ENCODE measurements at places on chromosomes 5 and 9.

DNA sequence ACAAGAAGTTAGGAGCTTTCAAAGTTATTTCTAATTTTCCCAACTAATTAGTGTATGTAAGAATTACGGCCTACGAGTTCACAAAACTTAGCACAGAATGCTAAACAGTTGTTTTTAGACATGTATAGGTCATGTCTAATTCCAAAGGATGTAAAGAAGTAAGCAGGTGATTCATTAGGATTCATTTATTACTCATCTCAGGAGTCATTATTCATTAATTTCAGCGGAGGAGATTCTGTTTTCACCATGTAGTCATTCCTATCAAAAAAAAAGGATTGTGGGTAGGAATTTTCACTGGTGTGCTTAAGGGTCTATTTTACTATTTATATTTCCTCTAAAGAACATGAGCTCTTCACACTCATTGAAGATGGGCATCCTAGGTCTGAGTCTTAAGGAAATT is 532.2 kb downstream of the ACTL7B start:
- no peaks in the 10 kb centered on the region for H3K36me3 ChIP-seq
- H3K27ac ChIP-seq = no peak overlapping the region
- H3K4me1 ChIP-seq = no peaks in the 10 kb centered on the region
- no peak overlapping the region for H3K4me3 ChIP-seq

DNA sequence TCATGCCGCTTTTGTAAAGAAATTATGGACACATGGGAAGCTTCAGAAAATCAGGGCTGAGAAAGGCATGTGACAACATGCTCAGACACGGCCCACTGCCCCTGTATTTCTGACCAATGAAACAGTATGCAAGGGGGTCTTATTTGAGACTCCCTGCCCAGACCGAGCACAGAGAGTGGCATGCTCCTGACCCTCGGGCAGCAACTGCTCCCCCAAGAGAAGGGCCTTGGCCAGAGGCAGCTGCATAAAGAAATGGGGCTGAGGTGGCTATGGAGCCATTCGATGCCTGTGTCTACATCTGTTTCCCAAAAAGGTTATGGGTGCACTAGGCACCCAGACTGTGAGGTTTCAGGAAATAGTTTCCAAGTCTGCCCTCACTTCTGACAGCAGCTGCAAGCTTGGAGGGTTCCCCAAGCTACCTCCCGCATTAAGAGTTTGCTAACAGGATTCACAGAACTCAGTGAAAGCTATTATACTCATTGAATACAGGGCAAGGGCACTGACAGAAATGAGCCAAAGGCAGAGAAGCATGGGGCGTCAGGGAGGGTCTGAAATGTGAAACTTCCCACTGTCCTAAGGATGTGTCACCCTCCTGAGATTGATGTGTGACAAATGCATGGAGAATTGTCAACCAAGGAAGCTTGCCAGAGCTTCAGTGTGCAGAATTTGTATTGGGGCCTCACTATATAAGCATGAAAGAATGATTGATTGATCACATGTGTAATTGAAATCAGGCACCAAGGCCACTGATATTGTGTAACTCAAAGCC is 94.3 kb downstream of the DAP start:
- no peak overlapping the region for H3K4me3 ChIP-seq
- H3K27ac ChIP-seq = no peak overlapping the region
- no peaks in the 10 kb centered on the region for H3K36me3 ChIP-seq
- H3K27me3 ChIP-seq = no peaks in the 10 kb centered on the region
- peaks cover 19% of the 10 kb centered on the region for H3K4me1 ChIP-seq

- H3K4me1 ChIP-seq = no peaks in the 10 kb centered on the region
- no peak overlapping the region for H3K27ac ChIP-seq
- DNase-seq = no peak
- H3K27me3 ChIP-seq = no peaks in the 10 kb centered on the region
- H3K4me3 ChIP-seq = no peak overlapping the region
Measured at GRCh38 chr9:87118594-87118993, 171.3 kb upstream of the GAS1 start.

DNA sequence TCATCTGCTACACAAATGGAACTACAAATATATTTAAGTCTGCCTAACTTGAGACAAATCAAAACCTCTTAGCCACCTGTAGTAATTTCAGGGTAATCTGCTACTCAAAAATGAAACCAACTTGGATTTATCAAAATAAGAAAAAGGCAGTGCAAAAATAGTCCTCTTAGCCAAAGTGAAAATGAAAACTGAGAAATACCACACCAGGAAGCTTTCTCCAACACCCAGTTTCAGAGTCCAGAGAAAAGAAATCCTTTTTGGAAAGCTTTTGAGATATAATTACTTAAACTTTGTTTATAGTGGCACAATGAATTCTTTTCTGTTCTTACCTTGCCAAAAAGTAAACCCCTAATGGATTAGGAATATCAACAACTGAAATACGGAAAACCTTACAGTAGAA is 990.4 kb downstream of the EFNA5 start:
- no peaks in the 10 kb centered on the region for H3K36me3 ChIP-seq
- H3K4me3 ChIP-seq = no peak overlapping the region
- no peaks in the 10 kb centered on the region for H3K27me3 ChIP-seq
- DNase-seq = no peak
- H3K27ac ChIP-seq = no peak overlapping the region
- H3K4me1 ChIP-seq = no peaks in the 10 kb centered on the region

DNA sequence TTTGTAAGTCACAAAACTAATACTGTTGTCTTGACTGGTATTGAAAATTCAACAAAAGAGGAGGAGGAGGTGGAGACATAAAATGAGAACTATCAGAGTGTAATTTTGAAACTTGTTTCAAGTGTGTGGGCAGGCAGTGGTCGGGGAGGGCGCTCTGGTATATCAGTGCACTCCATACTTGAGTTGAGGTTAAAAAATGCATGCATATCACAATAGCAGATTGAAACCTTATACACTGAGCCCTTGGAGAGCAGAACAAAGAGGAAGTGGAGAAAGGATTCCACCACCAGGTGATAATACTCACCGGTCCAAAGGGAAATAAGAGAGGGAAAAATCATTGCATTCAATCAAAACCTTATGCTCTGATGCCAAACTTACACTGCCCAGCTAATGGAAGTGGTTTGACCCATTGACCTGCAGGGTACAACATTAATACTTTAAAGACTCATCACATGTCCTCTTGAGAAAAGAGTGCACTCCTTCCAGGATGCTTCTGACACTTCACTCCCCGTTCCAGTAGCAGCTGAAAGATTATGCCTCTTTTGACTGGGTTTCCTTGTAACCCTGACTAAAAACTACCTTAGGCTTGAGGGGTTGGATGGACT is 79.5 kb upstream of the FAM169A start:
- H3K4me3 ChIP-seq = no peak overlapping the region
- no peak for DNase-seq
- H3K27ac ChIP-seq = no peak overlapping the region
- peaks cover 20% of the 10 kb centered on the region for H3K27me3 ChIP-seq
- no peaks in the 10 kb centered on the region for H3K36me3 ChIP-seq

- H3K4me3 ChIP-seq = peak overlapping the region; percentile 41
- H3K36me3 ChIP-seq = no peaks in the 10 kb centered on the region
- no peak overlapping the region for H3K27ac ChIP-seq
- no peak for DNase-seq
Measured at GRCh38 chr9:13568841-13569601, 289.5 kb upstream of the MPDZ start.

- H3K4me1 ChIP-seq = no peaks in the 10 kb centered on the region
- no peak overlapping the region for H3K4me3 ChIP-seq
- no peak for DNase-seq
- no peaks in the 10 kb centered on the region for H3K27me3 ChIP-seq
- no peaks in the 10 kb centered on the region for H3K36me3 ChIP-seq
Measured at GRCh38 chr9:72041775-72042194, 18.6 kb downstream of the C9orf57 start.

GRCh38 chr5:165622864-165623536 is 2117.6 kb downstream of the MAT2B start:
- peak overlapping the region; percentile 40 for H3K27ac ChIP-seq
- H3K4me1 ChIP-seq = no peaks in the 10 kb centered on the region
- H3K27me3 ChIP-seq = no peaks in the 10 kb centered on the region
- no peak for DNase-seq
- peak overlapping the region; percentile 34 for H3K4me3 ChIP-seq

DNA sequence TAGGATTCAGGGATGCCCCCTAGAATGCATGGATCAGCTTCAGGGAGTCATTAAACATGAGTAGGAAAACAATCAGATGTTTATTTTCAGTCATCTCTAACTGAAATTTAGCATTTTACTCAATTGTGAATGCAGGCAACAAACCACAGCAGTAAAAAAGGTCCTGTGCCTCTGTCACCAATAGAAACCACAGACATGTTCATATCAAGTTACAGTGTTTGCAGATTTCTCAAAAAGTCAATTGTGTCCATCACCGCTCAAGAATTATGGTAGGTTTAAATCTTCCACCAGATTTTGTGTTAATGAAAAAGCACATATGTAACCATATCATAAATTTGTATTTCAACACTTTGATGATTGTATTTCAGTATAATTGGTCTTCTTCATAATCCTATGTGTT is 68.4 kb upstream of the SLC1A1 start:
- H3K4me3 ChIP-seq = no peak overlapping the region
- no peaks in the 10 kb centered on the region for H3K4me1 ChIP-seq
- DNase-seq = no peak
- H3K36me3 ChIP-seq = no peaks in the 10 kb centered on the region
- H3K27me3 ChIP-seq = no peaks in the 10 kb centered on the region

- H3K27ac ChIP-seq = no peak overlapping the region
- H3K4me1 ChIP-seq = peaks cover 6% of the 10 kb centered on the region
- H3K4me3 ChIP-seq = no peak overlapping the region
- peaks cover 37% of the 10 kb centered on the region for H3K36me3 ChIP-seq
- H3K27me3 ChIP-seq = no peaks in the 10 kb centered on the region
Measured at GRCh38 chr9:122857815-122858214, 29.4 kb upstream of the PDCL start.

- peaks cover 2% of the 10 kb centered on the region for H3K27me3 ChIP-seq
- H3K4me1 ChIP-seq = no peaks in the 10 kb centered on the region
- H3K27ac ChIP-seq = no peak overlapping the region
- H3K4me3 ChIP-seq = no peak overlapping the region
- no peak for DNase-seq
Measured at GRCh38 chr9:98897745-98898144, 46.0 kb upstream of the COL15A1 start.

- no peak overlapping the region for H3K27ac ChIP-seq
- H3K4me3 ChIP-seq = no peak overlapping the region
- no peaks in the 10 kb centered on the region for H3K27me3 ChIP-seq
- no peaks in the 10 kb centered on the region for H3K4me1 ChIP-seq
- H3K36me3 ChIP-seq = no peaks in the 10 kb centered on the region
- no peak for DNase-seq
Measured at GRCh38 chr5:175279506-175279905, 164.5 kb downstream of the DRD1 start.

DNA sequence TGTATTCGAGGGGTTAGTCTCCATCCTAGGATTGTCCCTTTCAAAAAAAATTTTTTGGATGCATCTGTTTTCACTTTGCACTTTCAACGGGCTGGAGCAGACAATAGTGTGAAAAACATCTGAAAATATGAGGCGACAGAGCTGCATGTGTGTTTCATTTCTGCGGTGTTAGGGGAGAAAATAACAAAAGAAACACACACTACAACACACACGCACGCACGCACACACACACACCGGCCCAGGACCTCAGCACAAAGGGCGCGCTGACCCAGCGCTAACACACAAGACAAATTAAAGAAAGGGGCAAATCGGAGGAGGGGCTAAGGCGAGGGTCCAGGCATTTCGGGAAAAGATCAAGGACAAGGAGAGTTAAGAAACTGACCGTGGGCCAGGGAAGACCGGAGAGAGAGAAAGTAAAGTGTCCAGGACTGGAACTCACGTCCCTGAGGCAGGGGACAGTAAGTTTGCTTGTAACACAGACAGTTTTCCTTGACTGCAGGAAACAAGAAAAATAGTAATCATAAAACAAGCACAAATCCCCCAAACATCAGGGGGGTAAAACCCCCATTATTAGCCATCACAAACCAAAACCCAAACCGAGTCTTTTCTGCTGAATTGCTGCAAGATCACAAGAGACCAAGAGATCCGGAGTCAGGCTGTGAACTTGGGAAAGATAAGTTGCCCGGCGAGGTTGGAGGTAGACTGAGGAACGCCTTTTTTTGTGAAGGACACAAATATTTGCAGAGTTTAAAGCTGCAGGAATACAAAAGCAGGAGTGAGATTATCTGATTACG is 302.1 kb downstream of the PARP8 start:
- DNase-seq = no peak
- peak overlapping the region; percentile 35 for H3K4me3 ChIP-seq
- peaks cover 11% of the 10 kb centered on the region for H3K4me1 ChIP-seq
- H3K27me3 ChIP-seq = peaks cover 36% of the 10 kb centered on the region
- H3K36me3 ChIP-seq = no peaks in the 10 kb centered on the region

GRCh38 chr5:38347040-38347763 is 88.8 kb downstream of the EGFLAM start:
- no peak for DNase-seq
- H3K27ac ChIP-seq = no peak overlapping the region
- H3K4me1 ChIP-seq = no peaks in the 10 kb centered on the region
- no peak overlapping the region for H3K4me3 ChIP-seq
- H3K27me3 ChIP-seq = peaks cover 9% of the 10 kb centered on the region
- no peaks in the 10 kb centered on the region for H3K36me3 ChIP-seq

GRCh38 chr9:88659126-88659525 is 124.1 kb downstream of the NXNL2 start:
- H3K36me3 ChIP-seq = no peaks in the 10 kb centered on the region
- H3K4me3 ChIP-seq = no peak overlapping the region
- H3K4me1 ChIP-seq = no peaks in the 10 kb centered on the region
- H3K27ac ChIP-seq = no peak overlapping the region
- DNase-seq = no peak

- DNase-seq = peak; percentile 66
- no peak overlapping the region for H3K27ac ChIP-seq
- H3K36me3 ChIP-seq = no peaks in the 10 kb centered on the region
Measured at GRCh38 chr9:34403554-34404380, 27.1 kb upstream of the MYORG start.

GRCh38 chr9:23321049-23321448 is 505.0 kb downstream of the ELAVL2 start:
- H3K27ac ChIP-seq = no peak overlapping the region
- H3K27me3 ChIP-seq = no peaks in the 10 kb centered on the region
- H3K4me1 ChIP-seq = no peaks in the 10 kb centered on the region
- no peak for DNase-seq
- H3K36me3 ChIP-seq = no peaks in the 10 kb centered on the region

- H3K4me1 ChIP-seq = no peaks in the 10 kb centered on the region
- no peak overlapping the region for H3K4me3 ChIP-seq
- DNase-seq = no peak
- H3K27me3 ChIP-seq = no peaks in the 10 kb centered on the region
Measured at GRCh38 chr5:135955525-135955924, 742 bp upstream of the LECT2 start.

- H3K27ac ChIP-seq = no peak overlapping the region
- no peaks in the 10 kb centered on the region for H3K36me3 ChIP-seq
- no peak overlapping the region for H3K4me3 ChIP-seq
- no peaks in the 10 kb centered on the region for H3K27me3 ChIP-seq
Measured at GRCh38 chr5:10655972-10656830, 92.3 kb downstream of the ANKRD33B start.

All from Panc1 (cell line).